ENCODE measurements at places on chromosomes 13 and 19. TPM values are rescaled to one million over a fixed set of nuclear protein-coding genes. Genes with fewer than 3 reads are reported as not detected.
A peak's percentile ranks its signal among the peaks of the same experiment; 100 is the strongest.

MBD3L3 gene
- total RNA-seq: not detected

DNA sequence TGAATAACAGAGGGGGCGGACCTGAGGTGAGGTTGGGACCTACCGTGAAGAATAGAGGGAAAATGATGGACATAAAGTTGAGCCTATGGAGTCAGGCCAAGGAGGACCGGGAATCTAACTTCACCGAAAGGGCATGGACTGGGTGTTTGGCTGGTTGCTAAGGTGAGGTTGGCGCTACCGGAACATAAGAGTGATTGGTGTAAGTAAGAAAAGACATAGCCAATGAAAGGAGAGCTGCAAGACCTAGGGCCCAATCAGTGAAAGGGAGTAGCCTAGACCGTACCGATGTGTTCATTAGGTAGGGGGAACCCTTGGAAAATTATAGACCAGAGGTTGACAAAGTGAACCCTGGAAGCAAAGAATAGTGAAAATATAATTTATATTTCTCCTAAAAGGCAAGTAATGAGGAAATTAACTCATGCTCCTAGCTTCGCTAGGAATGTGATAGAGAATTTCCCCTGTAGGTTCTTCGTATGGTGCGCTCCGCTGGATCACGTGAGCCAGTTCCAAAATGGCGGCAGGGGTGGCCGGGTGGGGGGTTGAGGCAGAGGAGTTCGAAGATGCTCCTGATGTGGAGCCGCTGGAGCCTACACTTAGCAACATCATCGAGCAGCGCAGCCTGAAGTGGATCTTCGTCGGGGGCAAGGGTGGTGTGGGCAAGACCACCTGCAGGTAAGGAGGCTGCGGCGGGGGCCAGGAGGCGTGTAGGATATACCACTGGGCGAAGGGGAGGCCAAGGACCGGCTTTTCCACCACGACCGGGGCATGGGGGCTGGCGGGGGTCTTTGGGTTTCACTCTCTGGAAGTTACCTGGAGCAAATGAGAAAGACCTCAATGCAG is at the start of gene GET3:
Gene GET3, plus strand, starts transcription at position 503 of the 840 bp plus-strand sequence. Its CDS starts 9 bp downstream, at position 512.
- H3K27ac ChIP-seq: peak within 1 kb of the TSS; percentile 98
- H3K4me1 ChIP-seq: peaks cover 29% of the 10 kb centered on the region
- DNase-seq: peak; percentile 88

GGN gene
- 1.1 TPM for total RNA-seq

CPAMD8 gene
- total RNA-seq: 42.9 TPM

DNA sequence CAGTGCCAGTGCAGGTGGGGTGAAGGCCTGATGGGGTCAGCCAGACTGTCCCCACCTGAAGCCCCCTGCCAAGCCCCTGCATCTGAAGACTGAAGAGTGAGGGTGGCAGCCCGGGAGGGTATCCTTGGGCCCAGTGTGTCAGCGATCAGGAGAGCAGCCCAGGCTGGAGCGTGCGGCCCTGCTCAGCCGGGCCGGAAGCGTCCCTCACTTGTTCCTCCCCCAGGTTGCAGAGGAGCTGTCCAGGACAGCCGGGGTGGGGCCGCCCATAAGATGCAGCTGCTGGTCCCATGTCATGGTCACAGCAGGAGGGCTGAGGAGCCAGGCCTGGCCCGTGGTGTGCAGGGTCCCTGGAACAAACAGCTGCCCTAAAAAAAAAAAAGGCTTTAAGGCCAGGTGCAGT is 55.4 kb downstream of the KDM4B start:
- H3K4me3 ChIP-seq: no peak overlapping the region
- peaks cover 2% of the 10 kb centered on the region for H3K4me1 ChIP-seq
- DNase-seq: no peak
- no peak overlapping the region for H3K27ac ChIP-seq

- H3K27me3 ChIP-seq: no peaks in the 10 kb centered on the region
- no peaks in the 10 kb centered on the region for H3K36me3 ChIP-seq
- no peak for DNase-seq
- no peak overlapping the region for H3K4me3 ChIP-seq
- H3K4me1 ChIP-seq: peaks cover 8% of the 10 kb centered on the region
Observed at GRCh38 chr13:110250258-110250891, 56.6 kb downstream of the COL4A1 start.

GRCh38 chr19:45294291-45295029 is 28.2 kb downstream of the CKM start:
- no peaks in the 10 kb centered on the region for H3K27me3 ChIP-seq
- no peak for DNase-seq
- H3K4me1 ChIP-seq: no peaks in the 10 kb centered on the region
- H3K27ac ChIP-seq: no peak overlapping the region

GRCh38 chr19:15181394-15181793 is 19.4 kb downstream of the NOTCH3 start:
- H3K27me3 ChIP-seq: no peaks in the 10 kb centered on the region
- no peak overlapping the region for H3K4me3 ChIP-seq
- peaks cover 5% of the 10 kb centered on the region for H3K4me1 ChIP-seq
- H3K36me3 ChIP-seq: peaks cover 15% of the 10 kb centered on the region

DNA sequence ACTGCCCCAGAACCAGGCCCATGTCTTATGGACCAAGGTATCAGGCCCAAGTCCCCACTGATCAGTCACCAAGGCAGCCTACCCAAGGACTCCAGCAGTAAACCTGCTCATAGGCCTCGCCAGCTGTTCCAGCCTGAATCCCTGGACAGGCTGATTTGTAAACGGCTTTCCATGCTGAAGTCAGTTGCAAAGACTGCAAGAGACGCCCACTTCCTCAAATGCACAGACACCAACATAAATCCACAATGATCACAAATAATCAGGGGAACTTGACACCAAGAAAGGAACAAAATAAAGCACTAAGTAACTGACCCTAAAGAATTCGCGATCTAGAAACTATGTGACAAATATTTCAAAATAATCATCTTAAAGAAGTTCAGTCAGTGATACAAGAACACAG is 75.2 kb downstream of the RXFP2 start:
- no peaks in the 10 kb centered on the region for H3K36me3 ChIP-seq
- no peak for DNase-seq
- H3K27me3 ChIP-seq: no peaks in the 10 kb centered on the region
- H3K4me1 ChIP-seq: no peaks in the 10 kb centered on the region
- no peak overlapping the region for H3K4me3 ChIP-seq

DNA sequence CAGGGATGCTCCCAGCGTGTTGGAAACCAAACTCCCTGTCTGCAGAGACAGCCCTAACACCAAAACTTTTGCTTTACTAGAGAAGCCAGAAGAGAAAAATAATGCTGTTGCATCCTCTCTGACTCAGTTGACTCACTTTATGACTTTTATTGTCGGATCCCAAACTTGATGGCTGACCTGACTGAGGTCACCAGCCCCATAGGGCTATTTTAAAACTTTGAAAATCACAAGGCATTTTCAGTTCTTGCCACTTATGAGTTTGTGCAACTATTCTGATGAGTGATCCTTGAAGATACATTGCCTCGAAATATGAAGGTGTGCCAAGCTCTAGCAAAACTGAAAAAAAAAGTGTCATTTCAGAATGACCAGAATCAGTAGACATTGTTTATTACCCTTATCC is 320.2 kb downstream of the DLEU7 start:
- no peak overlapping the region for H3K27ac ChIP-seq
- no peaks in the 10 kb centered on the region for H3K36me3 ChIP-seq
- H3K4me1 ChIP-seq: peaks cover 55% of the 10 kb centered on the region
- H3K27me3 ChIP-seq: peaks cover 12% of the 10 kb centered on the region

OR10H1 gene
- not detected for total RNA-seq

DNA sequence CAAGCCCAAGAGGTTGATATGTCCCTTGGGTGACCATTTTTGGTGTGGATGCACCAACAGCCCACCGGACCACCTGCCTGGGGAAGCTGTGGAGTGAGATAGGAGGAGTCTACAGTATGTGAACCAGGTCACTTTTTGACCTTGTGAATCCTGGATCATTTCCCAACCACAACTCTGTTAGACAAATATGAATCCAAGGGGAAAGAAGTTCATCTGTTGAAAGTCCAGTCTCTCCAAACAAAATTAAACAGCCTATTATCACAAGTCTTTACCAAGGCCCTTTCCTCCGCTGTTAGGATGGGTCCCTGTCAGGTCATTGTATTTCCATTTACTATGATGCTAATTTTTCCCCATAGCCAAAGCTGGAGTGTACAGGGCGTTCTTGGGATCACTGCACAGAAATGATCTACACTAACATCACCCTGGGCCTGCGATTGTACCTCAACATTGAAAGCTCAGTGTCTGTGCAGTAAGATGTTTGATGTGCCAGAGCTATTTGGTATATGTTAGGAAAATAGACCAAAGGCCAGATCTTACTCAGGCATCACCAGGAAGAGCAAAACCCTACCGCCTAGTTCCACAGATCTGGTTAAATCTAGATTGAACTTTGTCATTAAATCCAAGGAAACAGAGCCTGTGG is 117.1 kb downstream of the STARD13 start:
- H3K27ac ChIP-seq: no peak overlapping the region
- no peaks in the 10 kb centered on the region for H3K4me1 ChIP-seq
- H3K27me3 ChIP-seq: no peaks in the 10 kb centered on the region
- peaks cover 7% of the 10 kb centered on the region for H3K36me3 ChIP-seq
- no peak for DNase-seq
- no peak overlapping the region for H3K4me3 ChIP-seq

- no peak overlapping the region for H3K4me3 ChIP-seq
- H3K27me3 ChIP-seq: no peaks in the 10 kb centered on the region
- peaks cover 3% of the 10 kb centered on the region for H3K36me3 ChIP-seq
- DNase-seq: no peak
- peaks cover 19% of the 10 kb centered on the region for H3K4me1 ChIP-seq
Observed at GRCh38 chr13:46172531-46172991, 9.4 kb downstream of the LCP1 start.

DNA sequence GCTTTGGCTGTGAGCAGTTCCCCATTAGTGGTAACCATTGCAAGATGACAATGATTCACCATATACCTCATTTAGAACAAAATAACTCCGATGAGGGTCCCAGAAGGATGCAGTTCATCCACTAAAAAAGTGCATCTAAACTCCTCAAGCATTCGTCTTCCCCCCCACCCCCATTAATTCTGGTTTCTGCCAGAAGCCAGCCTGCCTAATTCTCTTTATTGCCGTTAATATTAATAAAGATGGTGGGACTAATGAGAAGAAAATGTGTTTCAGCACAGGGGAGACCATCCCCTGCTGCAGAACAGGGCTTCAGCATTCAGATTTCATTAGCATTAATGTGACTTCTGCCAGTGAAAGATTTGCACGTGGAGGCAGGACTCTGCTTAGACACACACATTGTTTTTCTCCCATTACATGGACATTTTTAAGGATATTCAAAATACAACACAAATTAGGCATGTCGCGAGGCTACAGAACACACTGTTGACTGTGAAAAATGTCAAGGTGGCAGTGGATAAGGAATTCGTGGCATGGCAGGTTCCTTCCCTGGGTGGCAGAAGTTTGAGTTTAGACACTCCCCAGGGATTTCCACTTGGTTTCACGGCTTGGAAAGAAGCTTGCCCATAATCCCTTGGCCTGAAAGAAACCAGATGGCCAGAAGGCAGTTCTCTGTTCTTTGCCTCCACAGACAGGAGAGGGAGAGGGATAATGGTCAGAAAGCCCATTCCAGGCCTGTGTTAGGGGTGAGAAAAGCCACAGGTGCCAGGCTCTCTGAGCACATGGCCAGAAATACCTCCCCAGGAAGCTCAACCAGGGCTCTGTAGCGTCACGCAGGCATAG is 236.5 kb downstream of the FOXO1 start:
- H3K36me3 ChIP-seq: no peaks in the 10 kb centered on the region
- H3K4me1 ChIP-seq: peaks cover 8% of the 10 kb centered on the region
- no peak overlapping the region for H3K27ac ChIP-seq
- peaks cover 3% of the 10 kb centered on the region for H3K27me3 ChIP-seq

ZNF471 gene
- total RNA-seq: not detected
